ENCODE measurements at places on chromosomes 5 and 9.

GRCh38 chr9:73151653-73152542, at the start of gene ANXA1:
TSS of gene ANXA1 (plus strand) at chr9:73151865. CDS start at chr9:73158536, 6,671 bp downstream.
- peak; percentile 53 for DNase-seq

DNA sequence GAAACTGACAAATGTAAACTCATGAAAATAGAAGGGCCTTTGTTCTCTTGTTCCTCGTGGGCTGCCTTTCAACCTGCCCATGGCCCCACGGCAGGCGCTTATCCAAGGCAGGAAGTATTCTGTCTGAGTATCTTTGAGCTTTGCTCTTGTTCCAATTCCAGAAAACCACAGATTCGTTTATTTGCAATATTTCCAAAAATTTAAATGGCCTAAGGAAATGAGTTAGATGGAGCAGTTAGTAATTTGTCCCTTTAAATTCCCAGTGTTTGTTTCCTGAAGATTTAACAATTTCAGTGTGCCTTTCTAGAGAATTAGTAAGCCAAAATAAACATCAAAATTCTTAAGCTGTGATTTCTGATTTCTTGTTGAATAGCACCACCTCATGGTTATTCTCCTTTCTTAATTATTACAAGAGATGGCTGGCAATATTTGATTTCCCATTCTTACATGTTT, 299.4 kb upstream of the RASA1 start:
- DNase-seq = no peak

- peak; percentile 59 for DNase-seq
Observed at GRCh38 chr5:99032234-99033013, 103.6 kb upstream of the CHD1 start.

GRCh38 chr5:96718635-96719077, 56.5 kb downstream of the CAST start:
- DNase-seq = no peak

DNA sequence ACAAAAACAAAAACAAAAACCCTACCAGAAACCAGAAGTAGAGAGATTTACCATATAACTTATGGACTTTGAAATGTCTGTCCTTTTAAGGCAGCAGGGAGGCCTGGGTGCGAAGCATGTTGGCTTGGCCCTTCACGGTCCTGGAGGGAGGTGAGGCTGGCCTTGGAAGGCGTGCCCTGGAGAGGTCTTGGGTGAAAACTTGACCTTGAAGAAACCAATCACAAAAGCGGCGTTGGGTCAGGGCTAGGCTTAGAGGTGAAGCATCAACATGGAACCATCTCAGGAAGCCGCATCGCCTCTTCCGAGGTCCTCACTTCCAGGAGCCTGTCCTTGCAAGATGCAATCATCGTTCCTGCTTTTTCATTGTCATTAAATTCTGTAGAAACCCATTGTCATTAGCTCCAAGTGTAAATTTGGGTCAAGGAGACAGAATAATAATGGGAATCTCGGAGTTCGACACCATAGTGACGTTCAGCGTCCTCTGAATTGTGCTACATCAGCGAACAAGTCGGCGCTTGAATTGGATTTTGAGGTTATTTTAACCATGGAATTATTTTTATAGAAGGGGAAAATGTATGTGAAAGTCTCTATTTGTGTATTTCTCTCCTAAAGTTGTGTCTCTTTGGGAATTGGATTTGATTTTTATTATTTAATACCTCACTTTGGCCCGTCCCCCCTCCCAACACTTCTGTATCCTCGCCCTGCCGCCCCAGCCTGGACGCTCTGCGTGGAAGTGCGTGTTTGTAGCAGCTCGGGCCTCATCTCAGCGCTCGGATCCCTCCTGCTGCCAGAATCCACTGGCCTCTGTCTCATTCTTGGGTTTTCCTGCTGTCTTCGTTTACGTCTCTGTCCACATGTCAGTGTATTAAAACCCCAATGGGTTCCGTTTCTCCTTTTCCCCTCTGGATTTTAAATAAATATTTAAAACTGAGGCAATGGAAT, 11.1 kb upstream of the ORM1 start:
- no peak for DNase-seq

DNA sequence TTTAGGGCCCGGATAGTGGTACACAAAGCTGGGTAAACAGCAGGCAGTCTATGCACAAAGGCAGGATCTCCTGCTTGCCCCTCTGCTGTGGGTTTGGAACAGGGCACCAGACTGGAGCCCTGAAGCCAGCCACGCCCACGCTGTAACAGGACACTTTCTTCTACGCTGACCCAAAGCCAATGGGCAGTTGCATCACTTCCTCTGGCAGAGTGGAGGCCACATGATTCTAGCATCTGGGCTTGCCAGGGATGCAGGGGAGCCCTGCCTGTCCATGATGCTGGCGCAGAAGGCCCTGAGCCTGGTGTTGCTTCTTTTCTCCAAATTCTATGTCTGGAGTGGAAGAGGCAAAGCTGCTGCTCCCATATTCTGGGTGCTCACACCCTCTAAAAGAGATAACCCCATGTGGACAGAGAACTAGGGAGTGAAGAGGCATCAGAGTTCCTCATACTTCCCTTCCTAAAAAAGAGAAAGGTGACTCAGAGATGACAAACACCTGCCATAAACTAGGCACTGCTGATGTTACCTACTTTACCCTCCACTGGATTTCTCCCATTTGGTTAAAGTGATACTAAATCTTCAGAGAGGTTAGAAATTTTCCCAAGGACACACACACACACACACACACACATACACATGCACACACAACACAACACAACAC, 260.3 kb upstream of the KLF4 start:
- DNase-seq = peak; percentile 63

DNA sequence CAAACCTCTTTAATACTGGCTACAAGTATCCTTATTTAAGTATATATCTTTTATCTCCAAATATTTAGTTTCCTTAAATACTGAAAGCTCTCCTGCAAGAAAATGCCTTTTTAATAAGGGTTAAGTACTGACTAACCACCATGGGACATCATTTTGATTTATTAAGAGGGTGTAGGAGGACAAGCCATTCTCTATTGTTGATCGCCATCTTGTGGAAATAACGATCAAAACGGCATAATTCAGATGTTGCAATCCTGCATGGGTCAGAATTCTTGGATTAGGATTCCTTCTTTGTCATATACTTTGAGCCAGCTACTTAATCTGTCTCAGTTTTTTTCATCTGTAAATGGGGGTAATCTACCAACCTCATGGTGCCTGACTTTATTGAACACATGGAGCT, 28.7 kb upstream of the C5orf46 start:
- peak; percentile 28 for DNase-seq

DNA sequence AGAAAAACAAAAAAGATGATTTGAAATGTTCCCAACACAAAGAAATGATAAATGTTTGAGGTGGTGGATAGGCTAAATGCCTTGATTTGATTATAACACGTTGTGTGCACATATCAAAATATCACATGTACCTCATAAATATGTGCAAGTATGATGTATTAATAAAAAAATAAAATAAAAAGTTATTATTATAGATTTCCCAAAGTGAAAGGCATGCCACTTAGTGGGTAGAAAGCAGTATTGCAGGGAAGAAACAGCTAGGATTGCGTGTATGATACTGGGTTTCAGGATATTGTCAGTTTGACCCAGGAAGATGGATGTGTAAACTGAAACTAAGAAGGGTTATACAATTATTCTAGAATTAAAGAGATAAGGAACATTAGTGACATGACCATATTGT, 3.6 kb upstream of the TMEM38B start:
- DNase-seq = no peak

- DNase-seq = no peak
Observed at GRCh38 chr5:114191441-114191840, 170.4 kb upstream of the KCNN2 start.

GRCh38 chr9:109286981-109287380, 33.9 kb downstream of the EPB41L4B start:
- no peak for DNase-seq

GRCh38 chr5:177537389-177538361, 16.7 kb downstream of the FAM193B start:
- DNase-seq = no peak

DNA sequence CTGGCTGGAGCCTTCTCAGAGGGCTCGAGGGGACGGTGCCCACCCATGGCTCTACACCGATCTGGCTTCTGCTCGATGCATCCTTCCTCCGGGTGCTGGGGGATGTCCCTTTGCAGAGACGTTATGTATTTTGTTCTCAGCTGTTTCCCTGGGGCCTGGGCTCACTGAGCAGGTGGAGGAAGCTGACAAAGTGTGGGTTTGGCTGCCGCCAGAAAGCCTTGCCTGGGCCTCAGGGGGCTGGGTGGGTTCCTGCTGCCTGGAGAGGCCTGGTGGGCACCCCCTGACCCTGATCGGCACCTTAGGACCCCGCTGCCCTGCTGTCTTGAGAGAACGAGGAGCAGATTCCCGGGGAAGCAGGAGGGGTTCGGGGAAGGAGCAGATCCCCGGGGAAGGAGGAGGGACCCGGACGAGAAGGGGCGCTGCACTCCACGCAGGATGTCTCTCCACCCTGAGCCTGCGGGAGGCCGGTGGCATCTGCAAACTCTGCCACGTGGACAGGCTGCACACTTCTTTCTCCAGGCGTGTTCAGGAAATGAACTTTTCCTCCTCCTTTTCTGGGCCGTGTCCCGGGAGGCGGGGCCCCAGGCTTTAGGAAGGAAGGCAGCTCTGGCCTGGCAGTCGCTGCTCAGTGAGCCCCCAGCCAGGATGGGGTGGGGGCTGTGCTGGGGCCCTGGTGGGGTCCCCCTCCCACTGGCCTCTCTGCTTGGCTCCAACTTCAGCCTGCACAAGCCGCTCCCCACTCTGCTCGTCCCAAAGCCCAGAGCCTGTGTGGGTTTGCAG, 148.9 kb downstream of the RXRA start:
- DNase-seq = no peak

DNA sequence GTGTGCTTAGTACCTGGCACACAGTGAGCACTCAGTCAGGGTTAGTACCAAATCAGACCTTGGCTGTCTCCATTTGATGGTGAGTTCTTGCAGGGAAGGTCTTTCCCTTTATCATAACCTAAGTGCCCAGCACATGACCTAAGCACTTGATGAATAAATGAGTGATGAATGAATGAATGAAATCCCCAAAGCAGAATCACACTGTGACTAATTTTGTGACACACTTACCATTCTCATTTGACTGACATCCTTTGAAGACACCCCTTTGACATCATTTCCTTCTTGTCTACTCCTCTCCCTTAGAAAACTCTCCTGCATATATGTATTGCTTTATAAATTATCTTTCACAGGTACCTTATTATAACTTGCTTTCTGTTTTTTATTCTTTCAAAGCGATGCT, 130.2 kb upstream of the ELL2 start:
- no peak for DNase-seq
